ENCODE measurements at places on chromosomes 1 and 21. TPM values are rescaled to one million over a fixed set of nuclear protein-coding genes. Genes with fewer than 3 reads are reported as not detected.

ARID4B gene
- 48.7 TPM for total RNA-seq

PAX7 gene
- not detected for total RNA-seq

CAMK2N1 gene
- 9.7 TPM for total RNA-seq

RHCE gene
- 0.61 TPM for total RNA-seq

GRCh38 chr1:115183158-115183557 is 93.9 kb upstream of the TSPAN2 start:
- no peak for DNase-seq

DNA sequence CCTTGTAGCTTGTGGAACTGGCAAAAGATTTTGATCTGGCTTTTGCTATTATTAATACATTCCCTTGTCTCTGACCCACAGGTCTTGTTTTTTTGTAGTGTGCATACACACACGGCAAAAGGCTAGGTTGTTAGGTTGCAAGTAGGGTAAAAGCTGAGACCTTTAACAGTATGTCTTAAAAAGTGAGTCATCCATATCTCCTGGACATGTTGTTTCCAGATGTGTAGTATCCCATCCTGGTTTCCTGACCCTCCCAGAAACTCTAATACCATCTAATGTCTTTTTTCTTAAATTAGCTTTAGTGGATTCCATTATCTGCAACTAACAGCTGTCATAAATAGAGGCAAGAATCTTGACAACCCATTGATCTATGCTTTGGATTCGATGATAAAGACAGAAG is 14.7 kb downstream of the OVGP1 start:
- DNase-seq = no peak

DNA sequence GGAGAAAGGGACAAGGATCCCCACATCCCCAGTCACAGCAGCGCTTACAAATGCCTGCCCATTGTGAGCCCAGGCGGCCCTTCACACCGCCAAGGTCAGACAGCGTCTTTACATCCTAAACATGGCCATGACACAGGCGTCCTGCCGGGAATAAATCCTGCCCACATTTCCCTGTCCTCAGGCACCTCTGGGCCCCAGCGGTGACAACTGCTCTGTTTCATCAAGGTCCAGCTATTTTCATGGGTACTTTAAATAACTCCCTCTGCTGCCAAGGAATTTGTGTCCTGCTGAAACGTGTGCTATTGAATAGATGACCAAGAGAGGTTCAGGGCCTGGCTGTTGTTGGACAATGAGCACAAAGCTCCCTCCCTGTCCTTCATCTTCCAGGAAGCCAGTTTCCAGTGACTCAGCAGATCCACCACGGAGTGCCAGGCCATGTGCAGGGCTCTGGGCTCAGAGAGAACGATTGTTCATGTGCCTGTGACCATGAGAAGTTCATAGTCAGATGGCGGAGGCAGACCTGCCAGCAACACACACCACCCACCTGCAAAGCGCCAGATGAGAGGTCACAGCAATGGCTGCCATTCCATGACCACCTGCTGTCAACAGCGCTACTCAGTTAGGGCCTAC is 195.8 kb downstream of the MATN1 start:
- peak; percentile 25 for DNase-seq

DNA sequence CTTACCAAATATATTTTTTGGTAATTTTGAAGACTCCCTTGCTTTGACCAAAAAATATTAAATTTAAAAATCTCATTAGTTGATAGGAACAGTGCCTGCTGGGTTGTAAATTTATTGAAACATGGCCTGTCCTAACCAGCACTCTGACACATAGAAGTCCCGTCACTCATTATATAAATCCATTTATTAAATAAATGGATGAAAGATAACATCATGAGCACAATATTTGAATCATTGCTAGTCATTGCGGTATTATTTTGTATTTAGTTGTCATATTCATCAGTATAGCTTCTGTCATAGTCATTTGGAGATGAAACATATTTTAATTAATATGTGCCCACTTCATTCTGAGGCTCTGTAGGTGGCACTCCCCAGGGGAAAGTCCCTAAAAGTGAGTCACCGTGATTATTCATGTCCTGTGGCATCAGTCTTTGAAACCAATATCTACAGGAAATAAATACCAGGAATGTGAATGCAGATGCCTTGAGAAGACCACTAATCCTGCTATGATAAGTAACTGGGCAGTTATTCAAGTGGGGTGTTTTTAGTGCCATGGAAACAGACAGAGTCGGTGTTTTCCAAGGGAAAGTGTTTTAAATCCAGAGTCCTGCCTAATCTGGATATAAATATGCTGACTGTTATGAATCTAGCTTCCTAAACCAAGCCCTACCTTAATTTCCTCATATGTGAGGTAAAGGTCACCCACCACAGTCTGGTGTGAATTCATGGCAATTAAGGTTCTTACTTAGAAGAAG is 302.0 kb downstream of the DUSP10 start:
- DNase-seq = peak; percentile 95
